ENCODE measurements at places on chromosomes 13 and 19. TPM values are rescaled to one million over a fixed set of nuclear protein-coding genes. Genes with fewer than 3 reads are reported as not detected.
A peak's percentile ranks its signal among the peaks of the same experiment; 100 is the strongest.

DNA sequence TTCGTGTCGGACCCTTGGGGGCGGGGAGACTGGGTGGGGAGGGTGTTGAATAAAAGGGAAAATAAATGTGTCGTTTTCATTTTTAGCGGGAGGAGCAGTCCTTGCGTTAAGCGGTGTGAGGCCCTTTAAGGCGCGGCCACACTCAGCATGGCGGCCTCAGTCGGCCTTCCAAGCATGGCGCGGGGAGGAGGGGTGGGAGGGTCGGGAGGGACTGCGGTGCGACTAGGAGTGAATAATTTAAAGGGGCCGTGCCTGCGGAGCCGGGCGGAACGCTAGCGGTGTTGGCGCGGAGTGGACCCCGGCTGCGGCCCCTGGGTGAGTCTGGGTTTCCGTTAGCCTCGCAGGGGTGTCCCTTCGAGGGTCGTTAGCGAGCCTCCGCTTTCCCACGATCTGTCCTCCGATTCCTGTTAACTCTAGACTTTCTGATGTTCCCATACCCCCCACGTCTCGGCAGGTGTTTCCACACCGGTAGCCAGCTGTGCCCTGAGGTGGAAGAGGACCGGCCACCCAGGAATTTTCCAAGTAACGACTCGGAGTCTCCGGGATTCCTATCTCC is 1.5 kb upstream of the PNPLA6 start:
- DNase-seq: peak; percentile 91

Gene LRCH1
- total RNA-seq: 19.3 TPM

GRCh38 chr13:45373162-45373547 is 32.2 kb upstream of the TPT1 start:
- no peak for DNase-seq

GRCh38 chr19:10269333-10270179 is 1.4 kb upstream of the ICAM1 start:
- DNase-seq: peak; percentile 95

GRCh38 chr13:91211510-91211909 is 136.0 kb upstream of the MIR17HG start:
- DNase-seq: no peak

- DNase-seq: peak; percentile 93
These were observed at the start of gene ARL11 for GRCh38 chr13:49627831-49628652. TSS of gene ARL11 (plus strand) at chr13:49628507. CDS start at chr13:49630448, 1,941 bp downstream.

Gene CPAMD8
- total RNA-seq: 7.1 TPM

- DNase-seq: no peak
These were observed 22.0 kb downstream of the SAE1 start for GRCh38 chr19:47152632-47153031.

GRCh38 chr13:113880651-113881611 is 17.1 kb upstream of the GAS6 start:
- peak; percentile 75 for DNase-seq

Gene SLC6A16
- 0.67 TPM for total RNA-seq

Measured in cardiac septum (tissue), 1 donor.